ENCODE measurements at places on chromosomes 3 and 15. TPM values are rescaled to one million over a fixed set of nuclear protein-coding genes. Genes with fewer than 3 reads are reported as not detected.

DNA sequence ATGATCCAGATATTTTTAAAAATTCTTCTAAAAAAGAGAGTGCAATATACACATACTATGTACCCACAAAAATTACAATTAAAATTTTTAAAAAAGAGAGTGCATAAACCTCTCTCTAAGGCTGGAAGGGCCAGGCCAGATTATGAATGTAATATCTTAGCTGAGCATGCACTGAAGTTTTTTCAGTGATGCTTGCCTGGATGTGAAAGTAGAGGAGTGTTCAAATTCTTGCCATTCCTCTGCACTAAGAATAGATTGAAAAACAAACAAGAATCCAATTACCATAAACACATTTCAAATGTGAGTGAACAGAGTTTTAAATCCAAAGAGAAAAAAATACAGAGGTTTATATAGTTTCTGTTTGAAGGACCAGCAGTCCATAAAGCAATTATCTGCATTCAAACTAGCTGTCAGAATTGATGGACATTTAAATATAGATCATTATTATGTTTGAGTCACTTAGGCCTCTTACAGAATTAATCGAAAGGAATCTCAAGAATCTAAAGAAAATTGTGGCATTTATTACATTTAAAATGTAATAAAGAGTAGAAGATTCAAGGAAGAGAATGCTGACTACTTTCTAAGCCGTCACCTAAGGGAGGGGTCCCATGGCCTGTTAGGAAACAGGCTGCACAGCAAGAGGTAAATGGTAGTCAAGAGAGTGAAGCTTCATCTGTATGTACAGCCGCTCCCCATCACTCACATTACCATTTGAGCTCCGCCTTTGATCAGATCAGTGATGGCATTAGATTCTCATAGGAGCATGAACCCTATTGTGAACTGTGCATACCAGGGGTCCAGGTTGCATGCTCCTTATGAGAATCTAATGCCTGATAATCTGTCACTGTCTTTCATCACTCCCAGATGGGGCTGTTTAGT, 159.3 kb upstream of the MDFIC2 start:
- no peak overlapping the region for H3K4me3 ChIP-seq
- peaks cover 5% of the 10 kb centered on the region for H3K4me1 ChIP-seq
- no peaks in the 10 kb centered on the region for H3K36me3 ChIP-seq

IQCF5 gene
- total RNA-seq, result not detected

AGBL1 gene
- 0.07 TPM for total RNA-seq

FGF12 gene
- 9.8 TPM for total RNA-seq

All from type B pancreatic cell (in vitro differentiated cells).